ENCODE measurements at places on chromosomes 7 and 10.

- no peak for DNase-seq
These were observed 94.0 kb upstream of the PPP2R2D start for GRCh38 chr10:131806646-131807317.

GRCh38 chr7:129367700-129368388 lies 66.4 kb upstream of the STRIP2 start:
- DNase-seq = peak; percentile 88

- no peak for DNase-seq
These were observed 35.8 kb upstream of the TRIM8 start for GRCh38 chr10:102608487-102608886.

DNA sequence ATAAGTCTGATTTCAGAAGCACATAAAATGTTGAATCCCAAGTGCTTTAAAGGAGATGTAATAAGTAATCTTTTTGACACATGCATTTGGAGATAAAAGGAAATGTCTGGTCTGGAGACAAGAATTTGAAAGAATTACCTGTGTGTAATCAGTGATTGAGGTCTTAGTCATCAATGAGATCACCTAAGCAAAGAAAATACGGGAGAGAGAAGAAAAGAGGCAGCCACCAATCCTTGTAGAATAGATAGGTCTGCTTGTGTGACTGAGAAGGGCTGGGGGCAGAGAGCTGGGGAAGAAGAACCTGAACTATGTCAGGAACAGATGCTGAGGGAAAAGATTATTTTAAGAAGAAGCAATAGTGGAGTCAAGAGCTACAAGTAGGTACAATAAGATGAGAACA lies 49.3 kb upstream of the ITPRID1 start:
- no peak for DNase-seq

- peak; percentile 86 for DNase-seq
These were observed 787.0 kb upstream of the C7orf33 start for GRCh38 chr7:147803606-147804005.

DNA sequence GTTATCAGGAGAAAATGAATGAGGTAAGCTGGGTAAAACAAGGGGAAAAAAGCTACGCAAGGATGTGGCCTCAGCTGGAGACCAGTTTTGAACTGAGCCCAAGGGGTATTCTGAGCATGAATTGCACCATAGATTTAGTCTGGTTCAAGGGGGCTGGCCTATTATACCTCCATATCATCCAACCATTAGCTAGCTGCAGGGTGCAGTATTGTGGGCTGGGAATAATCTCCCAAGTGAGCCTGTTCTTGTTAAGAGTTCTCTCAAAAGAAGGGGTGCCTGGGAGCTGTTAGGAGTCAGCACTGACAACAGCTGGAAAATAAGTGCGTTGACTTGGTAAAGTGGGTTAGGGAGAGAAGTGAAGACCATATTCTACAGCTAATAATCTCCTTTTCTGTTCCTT lies 8.0 kb downstream of the TAS2R16 start:
- no peak for DNase-seq

DNA sequence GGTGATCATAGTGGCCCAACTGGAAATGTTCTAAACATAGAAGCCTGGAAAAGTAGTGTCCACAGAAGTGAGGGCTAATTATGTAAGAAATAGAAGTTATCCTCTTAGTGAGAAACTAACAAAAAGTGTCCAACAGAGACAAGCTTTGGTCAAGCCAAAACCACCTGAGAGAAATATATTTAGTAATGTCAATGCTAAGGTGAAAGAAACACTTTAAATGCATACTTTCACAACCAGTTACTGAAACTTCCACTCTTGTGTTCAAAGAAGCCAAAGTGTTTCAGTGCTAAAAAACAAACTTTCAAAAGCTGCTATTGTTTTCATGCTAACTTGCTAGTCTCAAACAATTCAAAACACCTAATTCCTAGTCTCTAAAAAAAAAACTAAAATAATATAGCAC lies 18.1 kb downstream of the RAB11FIP2 start:
- no peak for DNase-seq

DNA sequence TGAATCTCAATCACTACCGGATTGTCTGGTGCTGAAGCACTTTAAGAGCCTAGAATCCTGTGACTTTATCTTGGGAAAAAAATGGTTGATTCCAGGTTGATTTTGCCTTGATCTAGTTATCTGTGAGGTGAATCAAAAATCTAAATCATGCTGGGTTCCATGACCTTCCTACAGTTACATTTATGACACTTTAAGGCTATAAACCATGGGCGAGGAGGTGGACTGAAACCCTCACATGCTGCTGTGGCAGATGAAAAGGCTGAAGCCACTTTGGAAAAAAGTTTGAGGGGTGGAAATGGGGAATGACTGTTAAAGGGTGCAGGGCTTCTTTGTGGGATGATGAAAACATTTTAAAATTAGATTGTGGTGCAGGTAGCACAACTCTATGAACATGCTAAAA lies 17.5 kb downstream of the SLC16A9 start:
- no peak for DNase-seq

DNA sequence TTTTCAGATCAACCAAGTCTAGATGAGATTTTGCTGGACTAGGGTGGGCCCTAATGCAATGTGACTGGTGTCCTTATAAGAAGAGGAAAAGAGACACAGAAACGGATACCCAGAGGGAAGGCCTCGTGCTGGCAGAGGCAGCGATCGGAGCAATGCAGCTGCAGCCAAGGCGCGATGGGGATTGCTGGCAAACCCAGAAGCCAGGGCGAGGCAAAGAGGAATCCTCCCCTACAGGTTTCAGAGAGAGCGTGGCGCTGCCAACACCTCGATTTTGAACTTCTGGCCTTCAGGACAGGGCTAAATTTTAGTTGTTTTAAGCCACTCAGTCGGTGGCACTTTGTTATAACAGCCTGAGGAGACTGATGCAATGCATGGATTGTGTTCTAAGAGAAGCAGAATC lies 157.1 kb upstream of the RHEB start:
- no peak for DNase-seq

- no peak for DNase-seq
These were observed 55.9 kb upstream of the ADRB1 start for GRCh38 chr10:113987805-113988204.

DNA sequence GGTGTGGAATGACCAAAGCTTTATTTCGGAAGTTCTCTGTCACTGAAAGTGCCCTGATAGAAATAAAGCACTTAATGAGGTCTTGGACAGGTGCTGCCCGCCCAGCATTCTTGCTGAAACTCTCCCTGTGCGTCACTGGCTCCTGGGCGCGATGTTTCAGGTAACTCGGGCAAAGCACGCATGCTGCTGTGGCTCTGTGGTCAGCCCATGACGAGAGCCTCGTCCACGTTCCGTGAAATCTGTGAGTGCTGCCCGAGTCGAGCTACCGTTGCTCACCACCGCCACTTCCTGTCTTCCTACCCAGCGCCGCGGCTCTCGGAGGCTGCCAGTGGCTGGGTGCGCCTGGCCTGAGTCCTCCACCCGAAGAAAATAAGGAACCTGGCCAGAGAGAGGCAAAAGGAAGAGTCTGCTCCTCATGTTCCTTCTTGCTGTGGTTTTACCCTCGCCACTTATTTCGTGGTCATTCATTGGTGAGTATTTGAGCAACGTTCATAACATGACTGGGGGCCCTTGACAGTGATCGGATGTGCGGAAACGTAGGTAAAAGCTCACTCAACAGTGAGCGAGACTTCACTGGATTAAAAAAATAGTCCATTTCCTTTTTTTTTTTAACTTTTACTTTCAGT lies 95.5 kb downstream of the MAP3K8 start:
- no peak for DNase-seq

DNA sequence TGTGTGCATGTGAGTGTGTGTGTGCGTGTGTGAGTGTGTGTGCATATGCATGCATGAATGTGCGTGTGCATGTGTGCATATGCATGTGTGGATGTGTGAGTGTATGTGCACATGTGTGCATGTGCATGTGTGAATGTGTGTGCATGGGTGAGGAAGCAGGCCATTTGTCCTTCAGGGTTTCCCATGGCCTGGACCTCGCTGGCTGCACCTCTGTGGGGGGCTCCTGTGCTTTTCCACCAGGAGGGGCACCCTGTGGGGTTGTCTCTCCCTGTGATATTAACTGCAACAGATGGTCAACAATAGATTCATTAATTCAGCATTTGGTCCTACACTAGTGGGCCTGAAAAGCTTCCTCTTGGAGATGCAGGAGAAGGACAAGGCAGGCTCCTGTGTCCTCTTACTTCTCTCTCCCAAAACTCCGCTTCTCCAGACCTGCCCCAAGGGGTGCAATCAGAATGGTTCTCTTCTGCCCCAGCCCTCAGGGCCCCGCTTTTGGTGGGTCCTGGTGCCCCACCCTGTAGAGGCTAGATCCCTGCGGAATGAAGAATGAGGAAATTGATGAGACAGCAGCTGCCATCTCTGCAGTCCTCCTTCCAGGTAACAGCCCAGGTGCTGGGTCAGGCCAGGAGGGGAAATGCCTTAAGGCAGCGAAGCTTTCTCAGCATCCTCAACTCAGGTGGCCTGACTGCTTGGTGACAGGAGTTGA lies 41.5 kb upstream of the NUB1 start:
- no peak for DNase-seq

- no peak for DNase-seq
These were observed 200.0 kb upstream of the MKI67 start for GRCh38 chr10:128326251-128326650.

DNA sequence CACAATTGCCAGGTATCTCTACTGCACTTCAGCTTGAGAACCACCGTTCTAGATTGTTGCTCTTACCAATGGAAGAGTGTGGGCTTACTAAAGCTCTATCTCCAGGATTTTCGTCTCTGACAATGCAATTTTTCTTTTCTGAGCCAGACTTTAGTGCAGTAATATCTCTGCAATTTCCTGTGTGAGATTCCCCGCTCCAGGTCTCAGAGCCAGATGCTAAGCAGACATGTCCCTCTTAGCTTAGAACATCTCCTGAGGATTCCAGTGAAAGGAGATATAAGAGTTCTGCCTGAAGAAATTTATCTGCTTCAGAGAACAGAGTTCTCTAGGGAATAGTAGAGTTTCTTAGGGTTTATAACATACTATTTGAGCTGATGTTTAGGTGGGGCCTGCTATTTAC lies 82.0 kb downstream of the SND1 start:
- DNase-seq = no peak

- DNase-seq = no peak
These were observed 24.9 kb downstream of the RCC1L start for GRCh38 chr7:75048435-75049379.

DNA sequence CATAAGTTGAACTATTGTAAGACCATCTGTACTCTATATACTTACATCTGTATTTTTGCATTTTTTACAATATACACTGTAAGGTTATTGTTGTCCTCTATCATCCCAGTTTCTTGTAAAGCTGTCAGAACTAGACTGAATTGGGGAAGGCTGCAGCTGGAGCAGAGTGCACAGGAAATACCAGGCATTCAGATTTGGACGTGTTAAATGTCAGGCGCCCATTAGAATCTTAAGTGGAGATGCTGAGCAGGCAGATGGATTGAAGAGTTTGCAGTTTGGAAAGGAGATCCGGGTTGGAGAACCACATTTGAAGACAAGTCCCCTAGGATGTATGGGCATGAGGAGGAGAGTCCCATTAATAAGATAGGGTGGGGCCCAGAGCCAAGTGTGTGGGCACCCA lies 40.4 kb downstream of the MTURN start:
- no peak for DNase-seq

DNA sequence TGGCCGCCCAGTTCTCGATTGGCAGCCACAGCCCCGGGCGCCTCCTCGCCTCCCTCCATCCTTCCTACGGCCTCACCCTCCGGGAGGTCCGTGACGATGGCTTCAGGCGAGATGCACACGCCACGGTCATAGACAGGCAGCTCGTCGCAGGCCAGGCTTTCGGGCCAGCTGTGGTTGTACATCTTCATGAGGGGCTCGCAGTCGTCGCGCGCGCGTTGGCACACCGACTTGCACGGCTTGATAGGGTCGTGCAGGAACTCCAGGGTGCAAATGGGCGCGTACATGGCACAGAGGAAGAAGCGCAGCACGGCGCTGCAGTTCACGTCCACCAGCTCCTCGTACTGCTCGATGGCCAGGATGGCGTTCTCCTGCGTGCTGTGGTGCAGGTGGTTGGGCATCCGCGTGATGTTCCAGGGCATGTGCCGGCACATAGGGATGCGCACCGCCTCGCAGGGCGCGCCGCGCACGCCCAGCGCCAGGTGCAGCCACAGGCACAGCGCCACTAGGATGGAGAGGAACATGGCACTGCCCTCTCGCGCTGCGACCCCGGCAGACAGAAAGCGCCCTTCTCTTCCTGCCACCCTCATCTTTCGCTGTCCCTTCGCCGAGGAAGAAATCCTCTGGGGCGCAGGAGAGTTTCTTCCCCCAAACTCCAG lies 472 bp downstream of the SFRP4 start:
- DNase-seq = no peak

DNA sequence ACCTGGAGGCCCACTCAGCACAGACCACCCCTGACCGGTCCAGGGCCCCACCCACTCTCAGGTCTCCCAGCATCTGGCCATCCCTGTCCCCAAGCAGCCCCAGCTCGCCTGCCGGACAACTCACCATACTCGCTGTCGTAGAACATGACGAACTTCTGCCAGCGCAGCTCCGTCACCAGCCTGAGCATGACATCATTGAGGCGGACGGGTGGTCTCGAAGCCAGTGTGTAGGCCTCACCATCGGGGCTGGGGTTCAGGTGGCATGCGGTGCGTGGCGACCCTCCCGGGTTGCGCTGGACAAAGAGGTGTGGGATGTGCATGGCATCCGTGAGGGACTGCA lies 160.4 kb downstream of the GRID1 start:
- no peak for DNase-seq

- no peak for DNase-seq
These were observed 114.3 kb upstream of the SAMD8 start for GRCh38 chr10:74997163-74997562.

DNA sequence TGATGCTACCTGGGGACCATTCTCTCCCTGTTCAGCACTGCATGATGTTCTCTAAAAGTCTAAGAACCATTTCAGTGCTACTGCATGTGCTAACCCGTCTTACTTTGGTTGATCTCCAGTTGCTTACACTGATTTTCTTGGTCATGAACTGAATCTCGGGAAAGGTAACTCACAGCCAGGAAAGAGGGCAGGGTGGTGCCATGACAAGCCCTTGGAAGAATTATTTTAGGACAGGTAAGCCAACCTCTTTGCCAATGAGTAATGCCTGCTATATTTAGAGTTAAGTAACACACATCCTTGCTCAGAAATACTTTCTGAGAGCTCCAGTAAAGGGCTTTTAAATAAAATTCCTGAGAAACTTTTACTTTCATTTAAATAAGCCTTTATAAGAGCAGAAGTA lies 126.7 kb downstream of the ARL4A start:
- DNase-seq = no peak
